ENCODE measurements at places on chromosomes 5 and 9.

DNA sequence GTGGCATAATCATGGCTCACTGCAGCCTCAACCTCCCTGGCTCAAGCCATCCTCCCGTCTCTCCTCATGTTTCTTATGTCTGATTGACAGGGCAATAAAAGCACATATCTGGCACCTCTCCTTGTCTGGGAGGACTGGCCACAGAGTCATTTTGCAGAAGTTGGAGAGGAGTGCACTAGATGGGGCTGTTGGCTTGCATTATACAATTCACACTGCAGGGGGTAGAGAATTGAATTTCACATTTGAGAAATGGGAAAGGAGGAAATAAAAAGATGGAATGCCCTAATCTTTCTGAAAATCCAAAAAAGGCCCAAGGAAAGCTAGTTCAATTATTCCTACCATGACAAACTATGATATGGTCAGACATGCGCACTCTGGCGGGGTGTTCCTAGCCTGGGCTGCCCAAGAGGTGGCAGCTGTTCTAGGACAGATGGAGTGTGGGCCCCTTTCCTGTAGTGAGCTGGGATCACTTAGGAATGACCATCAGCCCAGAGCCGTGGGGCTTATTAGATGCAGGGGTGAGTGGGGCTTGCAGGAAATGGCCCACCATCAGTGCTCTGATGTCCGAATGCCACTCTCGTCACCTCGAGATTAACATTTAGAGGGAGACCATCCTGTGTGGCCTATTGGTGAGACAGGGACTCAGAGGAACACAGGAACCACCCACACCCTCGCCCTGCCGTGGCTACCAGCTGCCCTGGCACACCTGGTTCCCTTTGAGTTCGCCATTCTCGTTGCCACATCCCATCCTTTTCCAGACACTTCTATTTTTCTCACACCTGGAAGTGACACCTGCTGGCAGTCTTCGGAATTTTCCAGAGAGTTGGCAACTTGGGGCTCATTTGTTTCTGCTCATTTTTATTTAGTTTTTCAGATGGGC, 21.8 kb upstream of the ANKRD18A start:
- no peak for DNase-seq

GRCh38 chr5:93642526-93642925, 59.5 kb downstream of the NR2F1 start:
- no peak for DNase-seq

DNA sequence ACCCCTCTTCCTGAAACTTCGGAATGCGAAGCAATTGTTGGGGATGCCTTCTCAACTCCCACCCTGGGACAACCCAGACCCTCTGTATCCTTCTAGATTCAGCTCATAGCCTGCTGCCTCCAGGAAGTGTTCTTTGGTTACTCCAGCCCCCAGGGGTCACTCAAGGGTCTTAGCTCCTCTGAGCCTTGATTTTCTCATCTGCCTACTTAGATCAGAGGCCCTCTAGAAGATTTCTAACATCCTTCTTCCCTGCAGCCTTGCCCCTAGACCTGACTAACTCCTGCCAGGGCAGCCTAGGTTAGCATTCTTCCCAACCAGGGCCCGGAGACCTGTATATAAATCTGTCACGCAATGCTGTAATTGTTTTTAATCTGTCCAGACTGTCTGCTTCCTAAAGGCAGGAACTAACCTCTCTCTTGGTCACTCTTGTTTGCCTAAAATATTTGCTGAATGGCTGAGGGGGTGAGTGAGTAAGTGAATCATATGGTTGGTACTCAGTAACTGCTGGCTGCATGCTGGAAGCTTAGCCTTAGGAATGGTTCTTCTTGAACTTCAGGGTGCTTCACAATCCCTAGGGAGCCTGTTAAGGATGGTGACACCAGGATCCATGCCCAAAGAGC, 8.2 kb downstream of the GALNT10 start:
- no peak for DNase-seq

DNA sequence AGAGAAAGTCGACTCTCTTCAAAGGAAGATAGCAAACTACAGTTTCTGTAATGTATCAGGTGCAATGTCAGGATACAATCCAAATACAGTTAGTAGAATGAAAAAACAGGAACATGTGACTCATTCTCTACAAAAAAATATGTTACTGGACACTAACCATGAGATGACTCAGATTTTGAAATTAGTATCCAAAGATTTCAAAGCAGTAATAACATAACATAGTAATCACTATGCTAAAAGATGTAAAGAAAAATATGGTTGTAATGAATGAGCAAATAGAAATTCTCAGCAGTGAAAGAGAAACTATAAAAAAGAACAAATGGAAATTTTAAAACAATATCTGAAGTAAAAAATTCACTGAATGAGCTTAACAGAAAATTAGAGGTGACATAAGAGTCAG, 42.3 kb downstream of the SHOC1 start:
- DNase-seq, result no peak

- DNase-seq, result no peak
These were observed 396.1 kb upstream of the PAPPA start for GRCh38 chr9:115757461-115757860.

GRCh38 chr5:170176916-170177315, 55.9 kb upstream of the C5orf58 start:
- no peak for DNase-seq

- no peak for DNase-seq
These were observed 69.4 kb upstream of the COL5A1 start for GRCh38 chr9:134571946-134572917.

- no peak for DNase-seq
These were observed 31.8 kb upstream of the FOXB2 start for GRCh38 chr9:76987594-76988200.

GRCh38 chr9:26169708-26170107, 491.5 kb upstream of the TUSC1 start:
- no peak for DNase-seq

DNA sequence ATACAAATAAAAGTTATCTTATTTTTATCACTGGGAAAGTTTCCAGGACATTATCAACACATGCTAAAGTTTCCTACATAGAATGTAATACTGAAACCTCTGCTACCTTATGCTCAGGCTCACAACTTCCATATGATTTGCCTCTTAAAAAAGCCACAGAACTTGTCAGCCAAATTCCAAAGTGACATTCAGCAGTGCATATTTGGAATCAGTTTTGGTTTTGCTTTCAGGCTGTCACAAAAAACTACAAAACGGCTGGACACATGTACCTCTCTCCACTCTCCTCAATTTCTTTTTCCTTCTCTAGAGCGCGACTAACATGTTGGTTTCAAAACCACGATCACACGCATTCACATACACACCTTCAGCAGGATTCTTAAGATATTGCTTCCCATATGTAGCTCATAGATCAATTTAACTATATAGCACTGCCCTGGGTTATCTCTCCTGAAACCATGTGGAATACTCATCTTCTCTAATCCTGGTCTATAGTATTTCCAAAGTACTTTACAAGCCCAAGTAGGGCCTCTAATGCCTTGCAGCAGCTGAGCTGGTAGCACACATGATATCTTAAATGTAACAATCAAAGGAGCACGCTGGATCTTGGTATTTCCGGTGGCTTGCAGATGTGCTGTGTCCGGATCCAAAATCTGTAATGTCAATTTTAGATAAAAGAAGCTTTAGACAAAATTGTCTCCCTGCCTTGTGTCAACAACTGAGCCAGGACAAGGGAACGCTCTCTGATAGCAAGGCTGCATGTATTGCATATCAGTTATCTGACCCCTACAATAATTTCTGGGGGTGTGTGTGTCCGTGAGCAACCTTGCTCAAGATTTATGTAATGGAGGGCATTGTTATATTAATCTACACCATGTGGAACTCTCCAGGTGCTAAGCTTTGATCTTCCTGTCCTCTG, 203.2 kb downstream of the DMRT2 start:
- DNase-seq, result no peak

- no peak for DNase-seq
These were observed 69.5 kb downstream of the ZNF354C start for GRCh38 chr5:179129607-179130071.

DNA sequence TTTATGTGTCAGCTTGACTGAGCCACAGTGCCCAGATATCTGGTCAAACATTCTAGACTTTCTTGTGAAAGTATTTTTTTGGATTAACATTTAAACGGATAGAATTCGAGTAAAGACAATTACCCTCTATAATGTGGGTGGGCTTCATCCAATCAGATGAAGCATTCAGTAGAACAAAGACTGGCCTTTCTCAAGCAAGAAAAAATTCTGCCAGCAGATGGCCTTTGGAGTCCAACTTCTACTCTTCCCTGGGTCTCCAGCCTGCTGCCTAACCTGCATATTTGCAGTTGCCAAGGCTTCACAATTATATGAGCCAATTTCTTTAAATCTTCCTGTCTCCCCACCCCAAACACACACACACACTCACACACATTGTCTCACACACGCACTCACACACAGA, 86.4 kb downstream of the MED10 start:
- peak; percentile 11 for DNase-seq

GRCh38 chr5:140104100-140104499, 9.8 kb upstream of the PURA start:
- no peak for DNase-seq

DNA sequence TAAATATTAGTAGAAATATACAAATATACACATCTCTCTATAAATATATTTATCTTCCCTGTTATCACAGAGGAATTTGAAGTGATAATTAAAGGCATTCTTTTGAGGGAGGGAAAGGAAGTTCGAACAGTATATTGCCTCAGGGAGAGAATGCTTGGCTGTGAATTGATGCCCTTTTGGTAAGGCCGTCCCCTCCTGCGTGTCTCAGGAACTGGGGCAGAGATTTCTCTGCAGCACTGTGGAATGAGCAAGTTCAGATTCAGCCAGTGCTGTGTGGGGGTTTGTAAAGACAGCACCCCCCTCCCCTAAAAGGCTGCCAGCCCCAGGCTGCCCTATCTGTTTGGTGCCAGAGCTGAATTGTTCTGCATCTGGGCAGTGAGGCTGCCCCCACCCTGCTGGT, 42.0 kb downstream of the UBE2QL1 start:
- DNase-seq, result no peak
